CD4-positive, alpha-beta T cell treated with Interleukin-6 at 100 ng/mL for 8 hours (primary cell): ENCODE measurements at places on chromosomes 3 and 15.

GRCh38 chr3:194154346-194154745 lies 18.4 kb downstream of the HES1 start:
- no peak for DNase-seq

- peak; percentile 63 for DNase-seq
Measured at GRCh38 chr15:88624156-88624970, 3.2 kb downstream of the AEN start.

- no peak for DNase-seq
Measured at GRCh38 chr3:46944191-46944590, 32.4 kb downstream of the CCDC12 start.

GRCh38 chr3:96900566-96900965 lies 86.2 kb downstream of the EPHA6 start:
- DNase-seq = no peak

DNA sequence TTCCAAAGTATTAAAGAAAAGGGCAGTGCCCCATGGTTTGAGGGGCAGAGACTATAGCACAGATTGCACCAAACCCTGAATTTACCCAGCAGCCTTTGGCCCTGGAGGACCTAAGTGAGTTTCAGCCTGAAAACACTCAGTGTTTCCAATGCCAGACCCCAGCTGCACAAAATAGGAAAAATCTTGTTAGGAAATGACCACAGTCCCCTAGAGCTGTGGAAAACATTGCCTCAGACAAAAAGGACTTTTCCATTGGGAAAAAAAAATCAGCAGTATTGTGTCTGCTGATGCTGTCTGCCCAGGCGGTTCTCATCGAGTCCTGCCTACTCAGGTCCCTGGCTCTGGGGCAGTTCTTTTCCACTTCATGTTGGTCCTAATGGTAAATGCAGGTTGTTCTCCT lies 121.7 kb upstream of the DLG1 start:
- no peak for DNase-seq

- DNase-seq = no peak
Measured at GRCh38 chr3:16132190-16132589, 42.3 kb upstream of the GALNT15 start.
